ENCODE measurements at places on chromosomes 7 and 10.

- no peak for DNase-seq
These were observed 17.4 kb upstream of the CYP3A7 start for GRCh38 chr7:99752356-99752755.

- DNase-seq, result no peak
These were observed 189.9 kb downstream of the DGKI start for GRCh38 chr7:137656850-137657232.

DNA sequence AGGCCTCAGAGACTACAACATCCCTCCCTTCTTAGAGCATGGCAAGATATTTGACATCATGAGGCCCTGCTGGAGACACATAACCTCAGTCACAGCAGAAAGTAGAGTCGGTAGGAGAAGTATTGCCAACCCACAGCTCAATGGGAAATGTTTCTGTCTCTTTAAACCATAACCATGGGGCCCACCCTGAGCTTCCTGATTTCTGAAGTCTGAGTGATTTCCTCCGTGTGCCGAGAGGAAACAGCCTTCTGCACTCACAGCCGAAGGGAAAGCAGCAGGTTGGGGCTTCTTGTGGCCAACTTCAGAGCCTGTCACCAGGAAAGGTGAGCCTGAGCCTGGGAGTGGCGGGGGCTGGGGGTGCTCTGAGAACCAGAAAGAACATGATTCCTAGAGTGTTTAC is at the start of gene GIMAP1:
TSS of gene GIMAP1 (plus strand) at position 246 of the 400 bp plus-strand sequence. CDS start 2,435 bp downstream, outside the sequence.
- DNase-seq, result peak; percentile 41

DNA sequence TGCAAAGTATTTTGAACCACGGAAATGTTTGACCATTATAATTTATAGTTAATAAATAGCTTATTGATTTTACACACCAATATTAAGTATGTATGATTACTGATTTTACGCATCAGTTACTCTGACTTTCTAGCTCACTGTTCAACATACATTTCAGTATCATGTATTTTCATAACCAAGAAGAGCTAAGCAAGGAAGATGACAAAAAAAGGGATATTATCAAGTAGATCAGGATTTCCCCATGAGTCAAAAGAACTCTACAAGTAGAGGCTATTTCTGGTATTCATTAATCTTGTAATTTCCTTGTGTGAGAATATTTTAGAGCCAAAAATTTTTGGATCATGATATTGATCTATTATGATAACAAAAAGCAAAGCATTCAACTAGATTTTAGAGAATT is 131.6 kb downstream of the AGMO start:
- no peak for DNase-seq

DNA sequence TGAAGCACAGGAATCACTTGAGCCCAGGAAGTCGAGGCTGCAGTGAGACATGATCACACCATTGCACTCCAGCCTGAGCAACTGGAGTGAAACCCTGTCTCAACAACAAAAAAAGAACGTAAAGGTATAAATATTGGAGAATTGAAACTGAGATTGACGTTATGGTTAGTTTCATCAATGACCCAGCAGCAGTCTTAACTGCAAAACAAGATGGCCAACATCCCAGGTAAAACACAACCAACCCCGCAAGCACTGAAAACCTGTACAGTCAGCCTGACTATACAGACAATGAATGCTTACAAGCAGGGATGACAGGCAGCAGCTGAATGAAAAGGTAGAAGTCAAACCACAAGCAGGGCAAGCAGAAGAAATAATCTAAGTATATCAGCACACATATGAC is 34.7 kb downstream of the WAPL start:
- DNase-seq, result no peak

- no peak for DNase-seq
These were observed 150.0 kb upstream of the IGFBP3 start for GRCh38 chr7:46071076-46071475.
